ENCODE measurements at places on chromosomes 3 and 15.

- no peak for DNase-seq
These were observed 31.8 kb downstream of the EPHB3 start for GRCh38 chr3:184593220-184593927.

DNA sequence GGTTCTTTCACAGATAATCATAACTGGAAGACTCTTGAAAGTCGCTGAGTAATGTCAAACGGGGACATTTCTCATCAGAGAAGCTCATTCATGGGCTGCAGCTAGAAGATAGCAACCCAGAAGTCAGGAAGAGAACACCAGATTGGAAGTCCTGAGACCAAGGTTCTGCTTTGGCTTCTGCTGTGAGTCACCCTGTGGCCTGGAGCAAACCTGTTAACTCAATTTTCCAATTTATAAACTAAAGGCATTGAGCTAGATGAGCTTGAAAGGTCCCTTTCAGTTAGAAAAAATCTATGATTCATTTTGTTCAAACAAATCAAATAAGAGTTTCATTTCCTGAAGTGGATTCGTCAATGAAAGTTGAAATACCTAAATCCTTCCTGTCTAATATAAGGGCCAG lies 402.2 kb downstream of the EPHB1 start:
- no peak for DNase-seq

DNA sequence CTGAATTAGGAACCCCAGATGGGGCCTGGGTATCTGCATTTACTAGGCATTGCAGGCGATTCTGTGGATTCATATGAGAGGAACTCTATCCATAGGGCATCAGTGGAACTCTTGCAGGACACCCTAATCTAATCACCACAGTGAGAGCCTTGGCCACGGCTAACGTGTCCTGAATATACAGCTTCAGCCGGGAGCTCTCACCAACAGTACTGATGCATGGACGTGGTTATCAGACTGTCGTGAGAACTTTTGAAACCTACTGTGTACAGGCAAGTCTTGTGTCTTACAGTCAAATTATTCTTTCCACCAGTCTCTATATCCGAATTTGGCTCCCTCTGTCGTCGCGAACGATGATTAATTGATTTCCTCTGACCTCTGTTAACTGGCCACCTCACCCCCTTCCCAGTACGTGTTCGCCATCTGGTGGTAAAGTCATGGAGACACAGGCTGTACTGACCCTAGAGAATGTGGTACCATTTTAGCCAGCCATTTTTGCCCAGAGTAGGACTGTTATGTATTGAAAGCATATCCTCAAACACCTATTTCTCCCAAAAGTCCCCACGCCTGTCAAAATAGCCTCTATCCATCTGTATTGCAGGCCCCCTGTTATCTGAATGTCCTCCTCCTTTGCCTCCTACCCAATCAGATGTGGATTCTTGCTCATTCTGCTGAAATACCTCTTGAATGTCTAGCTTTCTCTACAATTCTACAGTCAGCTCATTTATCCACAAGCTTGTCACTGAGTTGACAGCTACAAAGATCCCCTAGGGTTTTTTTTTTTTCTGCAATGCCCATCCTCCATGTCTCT lies 39.7 kb downstream of the GLDN start:
- peak; percentile 60 for DNase-seq

DNA sequence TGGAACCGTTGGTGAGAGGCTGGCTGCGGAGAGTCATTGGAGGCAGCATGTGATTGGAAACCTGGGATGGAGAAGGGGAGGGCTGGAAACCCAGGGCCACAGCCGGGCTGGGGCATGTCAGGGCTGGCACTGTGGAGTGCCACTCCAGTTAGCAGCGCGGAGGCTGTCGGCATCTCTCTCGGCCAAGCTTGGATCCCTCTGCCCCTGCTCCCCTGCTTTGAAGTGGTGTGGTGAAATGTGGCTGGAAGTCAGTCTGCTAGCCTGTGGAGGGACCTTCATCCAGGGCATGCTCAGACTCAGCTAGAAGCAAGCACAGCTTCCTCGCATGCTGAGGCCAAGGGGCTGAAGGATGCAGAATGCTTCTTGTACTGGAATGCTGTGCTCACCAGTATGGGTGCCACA lies 13.5 kb downstream of the SLCO3A1 start:
- no peak for DNase-seq

Measured in HTR-8/SVneo (cell line).